Right renal cortex interstitium (tissue), 3 donors: ENCODE measurements at places on chromosomes 2 and 18. TPM values are rescaled to one million over a fixed set of nuclear protein-coding genes. Genes with fewer than 3 reads are reported as not detected.

- no peak for DNase-seq
Measured at GRCh38 chr2:126895336-126895735, 3.4 kb upstream of the TEX51 start.

GPR45 gene
- not detected for polyA plus RNA-seq

GRCh38 chr2:173764094-173764493 lies 201.1 kb downstream of the SP3 start:
- DNase-seq = no peak

DNA sequence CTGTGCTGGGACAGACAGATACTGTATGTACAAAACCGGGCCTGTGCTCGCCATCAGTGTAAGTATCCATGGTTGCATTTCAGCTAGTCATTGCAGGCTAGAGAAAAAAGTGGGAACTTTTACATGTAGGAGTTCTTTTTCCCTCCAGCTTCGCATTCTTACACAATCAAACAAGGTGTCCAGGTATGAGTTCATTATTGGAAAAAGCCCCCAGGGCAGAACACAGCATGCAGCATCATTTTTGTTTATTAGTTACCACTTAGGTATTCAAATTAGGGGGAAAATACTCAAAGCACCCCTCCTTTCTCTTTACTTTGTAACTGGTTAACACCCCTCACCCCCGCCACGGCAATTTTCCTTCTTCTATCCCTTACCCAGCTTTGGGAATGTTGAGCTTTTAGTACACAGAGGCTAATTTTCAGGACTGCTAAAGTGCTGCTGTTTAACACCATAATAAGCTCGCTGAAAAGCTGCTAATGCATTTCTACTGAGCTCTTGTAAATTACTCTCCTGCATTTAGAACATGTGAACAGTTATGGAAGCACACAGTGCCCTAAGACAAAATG lies 13.6 kb downstream of the UPP2 start:
- DNase-seq = no peak

GRCh38 chr2:20218331-20219320 lies 6.3 kb downstream of the SDC1 start:
- DNase-seq = no peak

DNA sequence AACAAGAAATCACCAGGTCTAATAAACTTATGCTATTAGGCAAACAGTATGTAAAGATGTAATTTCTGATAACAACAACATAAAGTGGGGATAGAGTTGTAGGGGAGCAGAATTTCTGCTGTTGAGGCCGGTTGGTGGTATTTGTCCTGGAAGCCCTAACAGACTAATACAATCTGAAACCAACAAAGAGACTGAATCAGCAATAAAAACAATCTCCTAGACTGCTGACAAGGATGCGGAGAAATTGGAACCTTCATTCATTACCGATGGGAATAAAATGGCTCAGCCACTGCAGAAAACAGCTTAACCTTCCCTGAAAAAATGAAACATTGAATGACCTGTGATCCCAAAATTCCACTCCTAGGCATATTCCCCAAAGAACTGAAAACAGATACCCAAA lies 88.7 kb downstream of the GYPC start:
- DNase-seq = no peak
